H1 (cell line): ENCODE measurements at places on chromosomes 2 and 18.
A peak's percentile ranks its signal among the peaks of the same experiment; 100 is the strongest.

GRCh38 chr2:18301421-18302139 is 258.9 kb downstream of the RDH14 start:
- no peaks in the 10 kb centered on the region for H3K27me3 ChIP-seq
- no peaks in the 10 kb centered on the region for H3K4me1 ChIP-seq
- H3K4me3 ChIP-seq = no peak overlapping the region
- no peaks in the 10 kb centered on the region for H3K36me3 ChIP-seq
- no peak overlapping the region for H3K27ac ChIP-seq

DNA sequence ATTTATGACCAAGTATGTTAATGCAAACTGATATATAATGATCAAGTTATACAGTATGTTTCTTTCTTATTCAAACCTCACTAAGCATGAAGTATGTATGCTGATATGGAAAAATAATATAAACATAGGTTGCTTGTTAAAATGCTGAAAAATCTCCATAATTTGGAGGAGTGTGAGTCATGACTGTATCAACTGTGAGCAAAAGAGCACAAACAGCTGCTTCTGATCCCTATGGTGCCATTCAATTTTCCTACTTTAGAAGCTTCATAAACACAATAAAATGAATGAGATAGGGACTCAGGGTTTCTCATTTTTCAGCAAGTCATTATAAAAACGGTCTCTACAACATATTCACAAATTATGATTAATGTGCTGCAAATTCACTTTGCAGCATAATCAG is 129.9 kb upstream of the TFPI start:
- no peak overlapping the region for H3K4me3 ChIP-seq
- no peak overlapping the region for H3K27ac ChIP-seq
- H3K27me3 ChIP-seq = no peaks in the 10 kb centered on the region
- no peaks in the 10 kb centered on the region for H3K36me3 ChIP-seq
- no peaks in the 10 kb centered on the region for H3K4me1 ChIP-seq

DNA sequence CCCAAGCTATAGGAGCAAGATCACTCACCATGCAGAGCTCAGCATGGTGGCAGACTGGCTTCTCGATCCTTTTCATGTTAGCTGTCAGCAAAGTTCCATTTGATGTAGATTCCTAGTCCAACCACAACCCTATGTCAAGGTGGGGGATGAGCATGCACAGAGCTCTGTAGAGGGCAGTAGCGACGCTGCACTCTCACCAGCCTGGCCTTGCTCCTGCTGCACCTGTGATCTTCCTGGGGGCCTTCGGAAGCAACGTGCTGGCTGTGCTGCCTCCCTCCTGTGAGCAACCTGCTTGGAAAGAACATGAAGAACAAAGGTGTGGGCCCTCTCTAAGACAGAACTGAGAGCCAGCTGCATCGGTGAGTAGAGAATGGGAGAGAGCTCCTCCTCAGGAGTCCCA is 479.4 kb upstream of the MYT1L start:
- no peaks in the 10 kb centered on the region for H3K4me1 ChIP-seq
- no peaks in the 10 kb centered on the region for H3K36me3 ChIP-seq
- H3K27me3 ChIP-seq = no peaks in the 10 kb centered on the region
- peak; percentile 47 for DNase-seq
- H3K27ac ChIP-seq = no peak overlapping the region
- H3K4me3 ChIP-seq = no peak overlapping the region

GRCh38 chr2:152814475-152815030 is 96.1 kb downstream of the ARL6IP6 start:
- no peaks in the 10 kb centered on the region for H3K4me1 ChIP-seq
- H3K4me3 ChIP-seq = no peak overlapping the region
- H3K27me3 ChIP-seq = no peaks in the 10 kb centered on the region
- H3K27ac ChIP-seq = no peak overlapping the region
- H3K36me3 ChIP-seq = no peaks in the 10 kb centered on the region

DNA sequence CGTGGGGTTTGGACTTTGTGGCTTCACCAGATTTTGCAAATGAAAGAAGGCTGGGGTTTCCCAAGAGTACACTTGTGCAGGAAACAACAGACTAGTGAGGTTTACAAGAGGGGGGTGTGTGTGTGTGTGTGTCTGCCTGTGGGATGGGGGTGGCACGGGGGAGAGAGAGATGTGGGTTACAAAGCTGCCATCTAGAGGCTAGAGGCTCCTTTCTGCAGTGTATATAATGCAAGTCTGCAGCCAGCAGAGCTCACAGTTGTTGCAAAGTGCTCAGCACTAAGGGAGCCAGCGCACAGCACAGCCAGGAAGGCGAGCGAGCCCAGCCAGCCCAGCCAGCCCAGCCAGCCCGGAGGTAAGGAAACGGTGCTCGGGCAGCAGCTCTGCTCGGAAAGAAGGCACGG is at the start of gene ACKR3:
TSS of gene ACKR3 (plus strand) at position 253 of the 401 bp plus-strand sequence. CDS start 10,641 bp downstream, outside the sequence.
- peaks cover 16% of the 10 kb centered on the region for H3K27me3 ChIP-seq
- H3K4me3 ChIP-seq = peak within 1 kb of the TSS; percentile 57
- peaks cover 17% of the 10 kb centered on the region for H3K4me1 ChIP-seq
- no peaks in the 10 kb centered on the region for H3K36me3 ChIP-seq
- H3K27ac ChIP-seq = no peak within 1 kb of the TSS

- no peak for DNase-seq
- no peak overlapping the region for H3K4me3 ChIP-seq
- no peak overlapping the region for H3K27ac ChIP-seq
- H3K27me3 ChIP-seq = no peaks in the 10 kb centered on the region
These were observed 15.0 kb downstream of the ERCC3 start for GRCh38 chr2:127278959-127279358.

GRCh38 chr2:233079473-233079877 is 19.3 kb downstream of the INPP5D start:
- no peaks in the 10 kb centered on the region for H3K36me3 ChIP-seq
- no peaks in the 10 kb centered on the region for H3K27me3 ChIP-seq
